ENCODE measurements at places on chromosomes 1 and 21. TPM values are rescaled to one million over a fixed set of nuclear protein-coding genes. Genes with fewer than 3 reads are reported as not detected.

ARHGAP29 gene
- polyA plus RNA-seq, result 1.7 TPM

WDR26 gene
- polyA plus RNA-seq, result 89.6 TPM

LIPI gene
- not detected for polyA plus RNA-seq

OPTC gene
- not detected for polyA plus RNA-seq

ARID4B gene
- polyA plus RNA-seq, result 43.7 TPM

CYYR1 gene
- polyA plus RNA-seq, result 0.58 TPM

KCNE2 gene
- 0.25 TPM for polyA plus RNA-seq

BSND gene
- not detected for polyA plus RNA-seq

Measured in neural cell (in vitro differentiated cells).